NCI-H1092 treated with DMSO at 0.1 percent for 48 hours (cell line): ENCODE measurements at places on chromosomes 1 and 21.

DNA sequence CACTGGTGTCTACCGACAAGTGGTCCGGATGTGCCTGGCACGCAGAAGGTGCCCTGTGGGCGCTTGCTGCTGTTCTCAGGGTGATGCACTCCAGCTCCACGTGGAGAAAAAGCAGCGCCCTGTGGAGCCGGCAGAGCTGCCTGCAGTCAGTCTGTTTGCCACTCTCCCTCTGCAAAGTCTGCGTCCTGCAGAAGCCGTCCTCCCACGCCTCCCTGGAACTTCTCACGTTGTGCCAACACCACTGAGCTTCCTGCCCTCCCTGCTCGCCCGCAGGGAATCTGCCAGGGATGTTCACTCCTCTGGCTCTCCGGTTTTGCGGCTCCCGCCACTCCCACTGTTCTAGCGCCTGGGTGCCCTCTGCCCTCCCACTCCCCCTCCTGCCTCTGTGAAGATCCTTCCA lies 19.8 kb upstream of the UBXN10 start:
- no peak for DNase-seq

DNA sequence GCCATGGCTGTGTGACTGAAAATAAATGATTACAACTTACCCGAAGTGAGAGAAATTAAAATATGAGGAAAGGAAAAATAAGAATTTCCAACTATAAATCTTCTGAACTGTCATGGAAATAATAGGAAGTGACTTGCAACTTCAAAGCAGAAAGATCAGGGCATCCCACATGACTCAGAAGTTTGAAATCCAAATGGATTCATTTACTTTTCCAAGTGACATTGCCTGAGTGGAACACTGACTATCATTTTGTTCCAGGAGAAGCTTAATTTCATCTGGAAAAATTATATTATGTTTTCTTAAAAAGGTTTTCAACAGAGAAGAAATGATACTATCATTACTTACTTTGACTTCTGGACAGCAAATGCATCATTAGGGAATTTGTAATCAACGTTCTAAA lies 110.8 kb downstream of the GREM2 start:
- DNase-seq, result no peak

- no peak for DNase-seq
These were observed 25.4 kb downstream of the FMN2 start for GRCh38 chr1:240116831-240117769.

- no peak for DNase-seq
These were observed 46.0 kb upstream of the WARS2 start for GRCh38 chr1:119186471-119186870.

GRCh38 chr1:32240140-32240951 lies 6.7 kb upstream of the FAM167B start:
- DNase-seq, result peak; percentile 84

DNA sequence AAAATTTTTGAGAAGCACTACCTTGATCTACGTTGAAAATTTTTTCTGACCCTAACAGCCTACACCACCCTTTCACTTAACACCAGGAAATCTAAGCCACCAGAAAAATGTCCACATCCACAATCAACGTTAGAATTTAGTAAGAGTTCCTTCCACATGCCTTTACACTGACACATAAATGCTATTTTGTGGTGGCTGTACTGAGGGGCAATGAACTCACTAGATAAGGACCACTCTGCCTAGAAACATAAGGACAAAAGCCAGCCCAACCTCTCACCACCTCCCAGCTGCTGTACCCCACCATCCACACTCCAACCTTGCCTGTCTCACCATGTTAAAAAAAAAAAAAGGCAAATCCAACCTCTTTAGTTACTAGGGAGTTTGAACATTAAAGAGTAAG lies 29.8 kb downstream of the PARP1 start:
- DNase-seq, result no peak

DNA sequence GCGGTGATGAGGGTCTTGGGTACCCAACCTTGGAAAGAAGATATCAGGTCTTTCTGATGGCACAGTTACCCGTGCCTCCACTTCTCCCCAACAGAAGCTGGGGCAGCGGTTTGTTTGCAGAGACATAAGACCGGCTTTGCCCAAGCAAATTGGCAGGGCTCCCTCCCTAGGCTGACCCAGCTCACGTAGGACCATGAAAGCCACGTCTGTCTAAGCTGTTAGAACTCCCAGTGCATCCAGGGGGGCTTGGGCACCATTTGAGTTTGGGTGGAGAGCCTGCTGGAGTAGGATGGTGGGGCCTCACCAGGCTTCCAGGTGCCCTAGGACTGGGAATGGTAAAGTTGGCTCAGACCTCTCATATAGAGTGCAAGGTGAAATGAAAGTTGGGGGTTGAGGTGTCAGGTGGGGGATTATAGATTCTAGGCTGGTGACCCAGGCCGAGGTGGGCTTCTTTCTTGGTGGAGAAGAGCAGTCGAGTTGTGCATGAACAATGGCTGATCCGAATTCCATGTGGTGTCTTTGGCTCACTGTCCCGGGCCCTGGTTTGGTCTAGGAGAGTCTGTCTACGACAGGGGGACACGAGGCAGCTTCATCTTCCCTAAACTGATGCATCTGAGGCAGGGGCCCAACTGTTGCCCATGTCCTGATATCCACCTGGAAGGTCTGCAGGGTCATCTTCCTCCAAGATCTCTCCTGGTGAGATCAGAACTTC lies 3.4 kb downstream of the POU3F1 start:
- DNase-seq, result no peak

DNA sequence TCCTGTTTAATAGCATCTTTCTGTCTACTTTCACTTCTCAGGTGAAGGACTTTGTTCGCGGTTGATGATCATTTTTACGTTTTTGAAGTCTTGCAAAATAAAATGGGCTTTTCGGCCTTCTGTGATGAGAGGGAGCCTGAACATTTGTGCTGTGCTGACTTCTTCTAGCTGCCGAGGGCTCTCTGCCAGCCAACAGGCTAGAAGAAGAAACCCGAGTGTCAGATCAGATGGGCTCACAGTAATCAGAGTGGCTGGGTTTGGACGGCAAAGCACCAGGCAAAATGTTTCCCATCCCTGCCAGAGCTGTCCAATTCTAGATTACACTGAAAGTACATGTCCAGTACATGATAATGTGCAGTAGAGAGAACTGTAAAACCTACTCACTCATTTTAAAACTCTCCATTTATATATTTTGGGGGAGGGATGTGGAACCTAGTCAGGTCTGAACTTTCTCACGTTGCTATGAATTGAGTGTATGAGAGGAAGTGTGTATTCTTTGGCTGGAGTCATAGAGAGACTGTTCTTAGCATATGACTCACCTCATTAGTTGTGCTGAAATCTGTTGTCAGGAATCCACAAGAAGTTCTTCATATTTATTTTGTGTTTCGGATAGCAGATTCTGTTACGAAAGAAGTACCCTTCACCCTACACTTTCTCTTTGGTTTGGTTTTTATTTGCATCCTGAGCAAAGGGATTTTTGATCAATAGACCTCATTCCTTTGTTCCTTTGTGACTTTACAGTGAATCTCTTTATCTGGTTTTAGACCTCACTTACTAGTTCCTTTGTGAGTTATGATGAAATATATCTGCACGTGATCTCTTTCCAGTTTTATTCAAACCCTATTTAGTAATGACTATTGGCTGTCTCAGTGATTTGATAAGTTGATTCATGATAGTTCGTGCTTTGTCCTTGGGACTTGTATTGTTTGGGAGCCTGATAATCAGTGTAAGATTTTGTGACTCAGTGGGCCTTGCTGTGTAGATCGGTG lies 4.8 kb downstream of the ATP1A1 start:
- no peak for DNase-seq
